ENCODE measurements at places on chromosomes 7 and 10.
A peak's percentile ranks its signal among the peaks of the same experiment; 100 is the strongest.

DNA sequence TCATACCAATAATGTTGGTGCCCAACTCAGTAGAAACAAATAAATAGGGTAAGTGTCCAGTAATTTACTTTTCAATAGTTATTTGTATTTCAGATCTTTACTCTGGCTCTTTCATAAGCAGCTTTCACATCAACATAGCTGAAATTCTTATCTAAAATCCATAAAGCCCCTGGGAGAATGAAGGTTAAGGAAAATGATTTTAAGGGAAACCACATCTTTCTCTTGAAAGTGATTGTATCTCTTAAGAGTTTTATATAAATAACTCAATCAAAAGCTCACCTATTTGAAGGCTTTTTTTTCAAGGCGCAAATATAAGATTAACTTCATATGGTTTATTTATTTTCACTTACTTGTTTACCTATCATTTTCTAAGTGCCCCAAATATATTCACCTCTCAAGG, 324.4 kb downstream of the HGF start:
- no peak for DNase-seq

DNA sequence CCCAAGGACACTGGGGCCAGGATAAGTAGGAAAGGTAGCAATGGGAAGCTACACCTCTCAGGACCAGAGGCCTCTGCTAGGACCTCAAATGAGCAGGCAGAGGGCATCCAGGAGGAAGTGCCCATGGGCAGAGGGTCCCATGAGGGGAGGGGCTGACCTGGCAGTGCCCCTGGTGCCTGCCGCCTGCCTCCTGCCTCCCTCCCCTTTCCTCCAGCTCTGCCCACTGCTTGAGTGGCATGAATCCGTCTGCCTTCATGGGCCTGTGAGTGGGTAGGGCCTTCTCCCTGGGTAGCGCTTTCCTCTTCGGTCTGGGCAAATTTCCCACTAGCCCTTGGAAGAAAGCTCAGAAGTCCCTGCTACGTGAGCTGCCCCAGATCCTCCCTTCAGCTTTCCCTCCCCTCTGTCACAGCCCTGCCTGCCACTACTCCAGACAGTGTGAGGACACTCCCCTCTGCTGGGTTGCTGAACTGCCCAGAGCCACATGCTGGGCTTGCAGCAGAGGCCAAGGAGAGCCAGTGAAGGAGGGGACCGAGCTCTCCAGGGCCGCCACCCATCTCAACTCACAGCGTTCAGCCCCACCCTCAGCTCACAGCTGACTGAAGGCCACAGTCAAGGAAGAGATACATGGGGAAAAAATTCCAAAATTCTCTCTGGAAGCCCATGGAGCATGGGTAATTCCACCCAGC, 141.4 kb downstream of the ARHGAP22 start:
- no peak for DNase-seq

- DNase-seq, result peak; percentile 12
Measured at GRCh38 chr7:152313831-152314604, 121.8 kb downstream of the KMT2C start.

DNA sequence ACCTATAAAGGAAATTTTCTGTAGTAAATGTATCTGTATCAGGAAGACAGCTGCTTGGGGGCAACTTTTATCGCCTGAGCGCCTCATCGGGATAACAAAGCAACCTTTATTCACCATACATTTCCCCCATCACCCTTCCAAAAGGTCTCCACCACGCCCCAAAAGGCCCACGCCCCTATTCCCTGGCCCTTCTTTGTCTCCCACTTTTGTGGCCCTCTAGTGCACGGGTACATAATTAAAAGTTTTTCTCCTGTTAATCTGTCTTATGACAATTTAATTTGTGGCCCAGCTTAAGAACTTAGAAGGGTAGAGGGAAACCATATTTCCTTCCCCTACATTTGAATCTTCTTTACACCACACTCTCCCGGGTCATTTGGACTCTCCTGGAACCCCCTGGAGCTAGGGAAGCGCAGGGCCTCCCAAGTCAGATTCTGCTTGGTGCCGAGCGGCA, 625 bp downstream of the RP9 start:
- DNase-seq, result peak; percentile 22

DNA sequence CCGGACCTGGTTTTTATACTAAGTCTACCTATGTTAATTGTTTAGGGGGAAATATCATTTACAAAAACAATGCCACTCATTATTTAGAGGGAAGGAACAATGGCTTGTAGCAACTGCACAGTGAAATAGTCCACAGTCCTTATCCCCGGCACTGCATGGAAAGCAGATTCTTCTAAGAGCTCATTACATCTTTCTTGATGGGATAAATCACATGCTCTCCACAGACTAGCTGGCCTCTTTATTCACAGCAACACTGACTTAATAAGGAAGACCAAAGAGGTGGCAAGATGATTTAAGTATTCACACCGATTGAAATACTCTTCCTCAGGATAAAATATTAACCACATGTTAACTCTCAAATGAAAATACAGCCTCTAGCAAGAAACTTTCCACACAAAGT, 349.4 kb downstream of the PARD3 start:
- no peak for DNase-seq

GRCh38 chr7:39709768-39710311, 86.5 kb downstream of the RALA start:
- no peak for DNase-seq

GRCh38 chr7:18698258-18698734, 202.7 kb downstream of the HDAC9 start:
- no peak for DNase-seq

DNA sequence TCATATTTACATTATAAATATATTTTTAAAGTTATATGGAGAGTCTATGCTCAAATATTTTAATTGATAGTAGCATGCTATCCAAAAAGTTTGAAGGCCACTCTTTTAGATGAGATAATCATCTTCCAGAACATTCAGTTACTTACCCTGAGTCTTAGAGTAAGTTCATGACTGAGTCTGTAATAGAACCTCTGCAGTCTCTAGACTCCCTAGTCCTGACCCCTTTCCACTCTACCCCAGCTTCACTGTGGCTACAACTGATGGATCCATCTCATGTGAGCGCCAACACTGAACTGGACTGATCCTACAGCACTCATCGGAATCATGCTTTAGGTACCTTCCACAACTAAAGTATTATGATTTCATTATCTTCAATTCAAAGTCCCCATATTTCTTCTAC, 10.1 kb downstream of the HACD1 start:
- DNase-seq, result no peak

DNA sequence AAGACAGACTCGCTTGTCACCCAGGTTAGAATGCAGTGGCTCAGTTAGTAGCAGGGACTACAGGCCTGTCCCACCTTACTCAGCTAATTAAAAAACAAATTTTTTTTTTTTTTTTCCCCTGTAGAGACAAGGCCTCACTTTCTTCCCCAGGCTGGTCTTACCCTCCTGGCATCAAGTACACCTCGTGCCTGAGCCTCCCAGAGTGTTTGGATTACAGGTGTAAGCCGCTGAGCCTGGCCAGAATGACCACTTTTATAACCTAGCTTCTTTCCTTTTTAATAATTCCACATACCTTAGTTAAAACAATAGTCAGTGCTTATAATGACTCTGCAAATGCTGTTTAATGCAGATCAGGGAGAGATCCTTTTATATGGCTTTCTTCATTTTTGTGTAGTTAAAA, 31.3 kb downstream of the RSBN1L start:
- no peak for DNase-seq

DNA sequence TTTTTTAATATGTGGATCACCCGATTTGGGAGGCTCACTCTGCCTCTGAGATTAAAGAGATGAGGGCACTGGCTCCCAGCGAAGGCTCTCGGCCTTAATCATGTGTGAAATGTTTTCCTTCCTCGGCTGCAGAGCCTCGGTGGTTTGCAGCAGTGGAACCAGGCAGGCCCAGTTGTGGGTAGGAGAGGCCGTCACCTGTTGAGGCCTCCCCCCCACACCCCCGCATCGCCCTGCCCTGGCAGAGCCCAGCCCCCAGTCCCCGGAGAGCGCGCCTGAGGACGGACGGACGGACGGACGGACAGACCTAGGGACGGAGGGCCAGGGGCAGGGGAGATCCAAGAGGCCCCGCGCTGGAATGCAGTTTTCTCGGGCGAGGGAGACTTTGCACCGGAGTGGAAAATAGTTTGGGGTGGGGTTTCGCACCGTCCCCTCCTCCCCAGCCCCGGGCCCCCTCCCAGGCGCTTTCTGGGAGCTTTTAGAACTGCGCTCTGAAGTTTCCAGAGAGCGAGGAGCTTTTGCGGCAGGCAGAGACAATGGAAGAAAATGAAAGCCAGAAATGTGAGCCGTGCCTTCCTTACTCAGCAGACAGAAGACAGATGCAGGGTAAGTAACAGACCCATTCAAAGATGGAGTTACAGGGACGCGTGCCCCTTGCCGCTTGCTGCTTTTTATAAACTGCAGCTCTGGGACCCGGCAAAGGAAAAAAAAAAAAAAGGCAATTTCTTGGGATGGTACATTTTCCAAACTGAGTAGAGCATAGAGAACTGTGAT, at the start of gene KIAA1217:
Gene KIAA1217 (plus strand): TSS at position 478 of the 771 bp plus-strand sequence. CDS start 56 bp downstream, at position 534.
- DNase-seq, result no peak

DNA sequence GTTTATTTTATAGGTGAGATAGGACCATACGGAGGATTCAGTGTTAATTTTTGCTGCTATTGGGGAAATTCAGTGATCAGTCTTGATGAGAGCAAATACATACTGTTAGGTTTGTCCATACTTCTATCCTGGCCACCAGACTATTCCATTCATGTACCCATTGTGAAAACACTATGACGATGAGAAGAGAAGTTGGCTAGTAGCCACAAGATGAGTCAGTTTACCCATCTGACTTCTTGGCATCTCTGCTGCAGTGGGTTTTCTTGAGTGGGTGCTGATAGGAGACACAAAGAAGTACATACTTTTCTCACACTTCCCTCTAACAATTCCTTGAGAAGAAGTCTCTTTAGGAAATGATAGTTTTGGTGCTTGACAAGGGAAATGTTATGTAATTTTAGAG, 133.1 kb downstream of the TFPI2 start:
- no peak for DNase-seq
